Stimulated activated CD8-positive, alpha-beta memory T cell treated with anti-CD3 and anti-CD28 coated beads, Interleukin-15, amount 100 ng/mL, for 4 hours (primary cell): ENCODE measurements at places on chromosomes 4 and X.

DNA sequence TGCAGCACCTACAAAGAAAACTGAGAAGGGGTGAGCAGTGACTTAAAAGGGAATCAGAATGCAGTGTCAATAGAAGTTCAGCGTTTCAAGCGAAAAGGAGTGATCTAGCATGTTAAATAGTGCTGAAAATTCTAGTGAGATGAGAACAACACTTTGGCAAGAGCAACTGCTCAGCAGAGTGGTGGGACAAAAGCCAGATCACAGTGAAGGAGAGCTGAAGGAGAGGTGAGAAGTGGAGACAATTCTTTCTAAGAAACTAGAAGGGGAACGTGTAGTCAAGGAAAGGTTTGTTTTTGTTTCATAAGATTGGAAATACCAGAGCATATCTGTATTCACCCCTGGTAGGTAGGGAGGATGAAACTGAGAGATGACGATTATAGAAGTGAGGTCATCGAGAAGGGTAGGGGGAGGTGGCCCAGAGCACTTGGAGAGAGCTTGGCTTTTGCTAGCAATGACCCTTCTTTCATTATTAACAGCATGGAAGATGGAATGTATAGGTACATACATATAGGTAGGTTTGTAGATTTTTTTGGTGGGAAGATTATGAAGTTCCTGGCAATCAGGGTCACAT lies 33.7 kb downstream of the SRPX2 start:
- no peak for DNase-seq

GRCh38 chr4:89994176-89994873 lies 99.7 kb downstream of the MMRN1 start:
- no peak for DNase-seq

GRCh38 chr4:82891707-82892466 lies 934 bp upstream of the SEC31A start:
- DNase-seq: no peak

DNA sequence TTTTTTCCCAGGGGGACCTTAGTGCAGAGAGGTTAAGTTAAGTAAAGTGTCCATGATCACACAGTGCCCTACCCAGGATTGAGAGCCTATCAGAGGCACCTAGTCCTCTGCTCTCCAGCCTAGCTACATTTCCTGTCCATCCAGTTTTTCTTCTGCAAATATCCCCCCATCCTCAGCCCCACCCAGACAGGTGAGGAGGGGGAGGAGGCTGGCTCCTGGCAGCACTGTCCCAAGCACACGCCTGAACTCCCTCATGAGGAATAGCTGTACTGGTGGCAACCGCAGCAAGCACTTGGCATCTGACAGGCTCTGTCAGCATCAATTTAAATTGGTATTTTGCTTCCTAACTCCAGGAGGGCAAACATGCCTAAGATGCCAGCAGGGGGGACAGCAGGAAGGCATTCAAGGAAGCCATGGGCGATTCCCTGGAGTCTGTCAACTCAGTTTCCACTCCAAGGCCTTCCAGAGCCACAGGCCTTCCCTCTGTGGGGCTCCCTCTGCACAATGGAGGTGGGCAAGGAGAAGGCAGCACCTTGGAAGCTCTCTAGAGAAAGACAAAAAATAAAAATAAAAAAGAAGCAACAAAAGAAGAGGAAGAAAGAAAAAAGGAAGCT lies 6.4 kb upstream of the FRMPD3 start:
- DNase-seq: no peak

DNA sequence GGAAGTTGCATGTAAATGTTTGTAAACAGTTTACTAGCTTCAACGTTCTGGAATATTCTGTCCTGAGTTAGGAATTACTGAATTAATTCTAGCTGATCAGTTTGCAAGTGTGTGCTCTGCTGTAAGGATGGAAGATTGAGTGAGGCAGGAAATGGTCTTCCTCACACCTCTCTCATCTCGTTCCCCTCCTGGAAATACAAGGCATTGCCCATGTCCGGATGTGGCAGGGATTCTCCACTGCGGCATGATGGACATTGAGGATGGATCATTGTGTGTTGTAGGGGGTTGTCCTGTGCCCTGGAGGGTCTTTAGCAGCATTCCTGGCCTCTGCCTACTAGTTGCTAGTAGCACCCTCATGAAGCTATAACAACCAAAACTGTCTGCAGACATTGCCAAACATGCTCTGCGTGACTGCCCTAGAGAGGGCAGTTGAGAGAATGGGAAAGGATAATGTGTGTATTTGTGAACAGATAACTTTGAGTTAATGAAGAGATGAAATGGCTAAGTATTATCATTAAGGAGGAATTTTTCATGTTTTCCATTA lies 12.6 kb downstream of the CA5B start:
- no peak for DNase-seq

- no peak for DNase-seq
Observed at GRCh38 chrX:7485061-7485460, 337.1 kb upstream of the PUDP start.

GRCh38 chr4:92059615-92060014 lies 244.2 kb upstream of the GRID2 start:
- no peak for DNase-seq

DNA sequence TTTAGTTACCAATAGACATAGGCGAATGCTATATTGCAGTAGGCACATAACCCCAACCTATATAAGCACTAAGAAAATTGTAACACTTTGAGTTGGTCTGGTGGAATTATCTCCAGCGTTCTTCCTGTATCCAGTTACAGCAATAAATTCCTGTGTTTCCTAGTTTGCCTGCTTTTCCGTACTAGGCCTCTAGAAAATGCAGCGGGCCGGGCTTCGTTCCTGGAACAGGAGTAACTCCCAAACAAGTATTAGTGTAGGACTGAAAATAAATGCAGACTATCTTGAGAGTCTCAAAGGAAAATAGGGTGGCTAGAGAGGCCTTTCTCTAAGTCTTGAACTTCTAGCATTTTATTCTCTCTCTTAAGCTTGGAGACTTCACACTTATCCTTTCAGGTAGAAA lies 159.8 kb downstream of the OR13H1 start:
- DNase-seq: no peak

GRCh38 chrX:123170546-123170945 lies 13.5 kb upstream of the GRIA3 start:
- DNase-seq: no peak

GRCh38 chr4:149031399-149031798 lies 589.2 kb upstream of the NR3C2 start:
- no peak for DNase-seq

- DNase-seq: no peak
Observed at GRCh38 chr4:173346074-173346473, 11.9 kb upstream of the HMGB2 start.

- no peak for DNase-seq
Observed at GRCh38 chr4:3073158-3074077, 920 bp downstream of the HTT-AS start.

DNA sequence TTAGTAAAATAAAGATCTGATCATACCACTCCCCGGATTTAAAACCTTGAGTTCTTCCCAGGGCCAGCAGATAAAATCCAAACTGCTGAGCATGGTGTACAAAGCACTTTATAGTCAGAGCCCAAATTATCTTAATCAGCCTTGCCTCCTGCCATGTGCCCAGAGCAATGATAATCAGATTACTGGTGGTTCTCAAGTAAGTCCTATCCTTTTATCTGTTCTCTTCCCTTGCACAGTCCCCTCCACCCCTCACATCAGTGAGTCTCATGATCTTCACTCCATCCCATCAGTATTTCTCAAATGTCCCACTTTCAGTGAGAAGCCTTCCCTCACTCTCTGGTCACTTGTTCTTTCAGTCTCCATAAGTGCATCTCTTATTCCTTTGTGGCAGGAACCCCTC lies 22.7 kb downstream of the INTS6L start:
- DNase-seq: no peak

DNA sequence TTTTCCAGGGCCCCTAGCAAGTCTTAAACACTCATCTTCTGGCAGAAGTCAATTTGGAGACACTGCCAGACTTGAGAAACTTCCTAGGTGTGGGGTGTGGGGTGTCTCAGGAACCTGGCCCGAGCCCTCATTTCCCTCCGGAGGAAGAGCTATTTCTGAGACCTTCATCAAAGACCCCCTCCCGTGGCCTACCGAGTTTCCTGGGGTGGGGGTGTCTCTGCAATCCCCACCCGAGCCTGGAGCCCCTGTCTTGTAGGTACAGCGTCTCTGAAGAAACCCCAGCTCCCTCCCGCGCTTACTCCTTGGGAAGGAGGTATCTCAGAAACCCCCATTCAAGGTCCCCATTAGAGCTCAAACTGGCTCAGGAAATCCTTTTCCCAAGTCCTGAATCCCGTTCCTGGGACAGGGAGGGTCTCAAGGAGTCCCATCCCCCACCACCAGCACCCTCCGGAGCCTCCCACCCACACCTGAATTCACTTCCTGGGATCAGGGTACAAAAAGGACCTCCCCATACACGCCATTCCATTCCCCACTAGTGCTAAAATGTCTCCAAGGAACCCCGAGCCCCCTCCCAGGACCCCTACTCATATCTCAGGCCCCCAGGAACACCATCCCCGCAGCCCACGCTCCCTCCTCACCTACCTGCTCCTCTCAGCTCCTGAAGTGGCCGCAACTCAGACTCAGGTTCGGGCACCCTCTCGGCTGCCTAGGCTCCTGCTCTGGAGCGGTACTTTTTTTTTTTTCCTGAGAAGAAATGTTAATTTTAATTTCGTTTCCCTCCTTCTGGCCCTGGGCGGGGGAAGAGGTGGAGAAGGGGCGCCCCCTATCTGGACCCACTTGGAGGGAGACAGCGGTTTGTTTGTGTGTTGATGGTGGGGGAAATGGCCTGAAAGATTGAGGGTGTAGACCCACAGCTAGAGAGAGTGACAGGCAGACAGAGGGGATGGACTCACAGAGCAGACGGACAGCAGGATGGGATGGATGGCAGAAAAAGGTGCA lies 1.1 kb downstream of the SLC38A5 start:
- DNase-seq: peak; percentile 10

DNA sequence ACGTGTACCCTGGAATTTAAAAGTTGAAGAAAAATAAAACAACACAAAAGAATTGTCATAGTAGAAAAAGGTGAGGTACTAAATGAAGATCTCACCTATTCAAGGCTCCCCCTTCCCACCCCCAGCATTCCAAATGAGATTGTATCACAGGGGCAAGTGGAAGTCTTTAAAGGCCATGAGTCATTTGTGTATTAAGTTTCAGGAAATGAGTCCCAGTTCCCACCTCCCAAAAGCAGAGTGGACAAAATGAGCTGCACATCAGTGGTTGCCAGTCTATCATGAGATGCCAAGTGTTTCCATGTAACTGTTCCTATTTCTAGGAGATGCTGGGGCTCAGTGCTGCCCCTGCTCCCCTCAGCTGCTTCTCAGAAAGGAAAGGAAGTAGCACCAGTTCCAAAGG lies 20.1 kb downstream of the ARHGEF9 start:
- no peak for DNase-seq
